Hippocampal formation (tissue), 2 donors: ENCODE measurements at places on chromosomes 5 and 9.

DNA sequence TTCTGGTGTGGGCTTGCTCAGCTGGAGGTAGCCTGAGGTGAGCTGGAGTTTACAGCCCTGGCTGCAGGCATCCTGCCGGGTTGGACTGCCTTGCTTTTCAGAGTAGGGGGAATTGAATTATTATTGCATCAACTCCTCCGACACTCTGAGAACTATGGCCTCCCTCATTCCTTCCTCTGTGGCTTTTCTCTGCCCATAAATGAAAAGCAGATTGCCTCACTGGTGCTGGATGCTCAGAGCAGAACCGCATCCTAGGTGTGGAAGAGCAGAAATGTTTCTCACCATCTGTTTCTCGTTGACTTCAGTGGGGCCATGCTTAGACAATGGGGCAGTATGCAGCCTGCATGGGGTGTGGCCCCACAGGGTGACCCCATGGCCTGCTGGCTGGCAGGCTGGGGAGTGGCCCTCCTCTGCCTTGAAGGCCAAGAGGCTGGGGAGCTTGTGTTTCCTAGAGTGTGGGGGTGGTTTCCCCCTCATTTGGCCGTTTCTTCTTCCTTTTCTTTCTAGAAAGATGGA is 27.3 kb upstream of the TGFBI start:
- DNase-seq, result no peak

DNA sequence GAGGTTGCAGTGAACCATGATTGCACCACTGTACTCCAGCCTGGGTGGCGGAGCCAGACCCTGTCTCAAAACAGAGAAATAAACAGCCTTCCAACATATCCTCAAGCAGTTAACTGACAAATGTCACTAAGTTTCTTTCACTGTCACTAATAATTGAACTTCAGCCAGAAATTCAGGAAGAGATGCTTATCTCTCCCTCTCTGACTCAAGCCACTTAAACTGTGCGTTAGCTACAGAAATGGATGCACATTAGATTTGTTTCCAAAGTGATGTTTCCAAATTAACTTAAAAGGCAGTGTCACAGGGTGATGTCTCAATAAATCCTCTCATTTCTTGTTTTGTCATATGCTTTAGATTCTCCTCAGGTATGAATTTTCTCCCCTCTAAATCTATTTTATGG is 164.9 kb downstream of the KDM4C start:
- DNase-seq, result no peak

- no peak for DNase-seq
Measured at GRCh38 chr9:119956111-119956510, 586.9 kb upstream of the BRINP1 start.

DNA sequence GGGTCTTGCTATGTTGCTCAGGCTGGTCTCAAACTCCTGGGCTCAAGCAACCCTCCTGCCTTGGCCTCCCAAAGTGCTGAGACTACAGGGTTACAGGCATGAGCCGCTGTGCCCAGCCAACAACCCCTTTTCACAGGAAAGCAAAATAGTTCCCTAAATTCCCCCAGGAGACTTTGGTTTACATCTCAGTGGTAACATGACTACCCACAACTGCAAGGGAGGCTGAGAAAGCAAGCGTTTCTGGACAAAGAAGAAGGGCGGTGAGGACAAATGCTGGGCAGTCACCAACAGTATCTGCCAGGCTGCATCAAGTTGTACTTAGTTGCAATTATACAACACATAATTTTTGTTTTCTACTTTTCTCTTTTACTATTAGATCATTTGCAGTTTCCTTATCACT is 7.4 kb upstream of the ADGRD2 start:
- no peak for DNase-seq

GRCh38 chr9:89096807-89097206 is 81.8 kb downstream of the SHC3 start:
- no peak for DNase-seq

GRCh38 chr9:91720751-91721705 is 229.0 kb downstream of the ROR2 start:
- no peak for DNase-seq

DNA sequence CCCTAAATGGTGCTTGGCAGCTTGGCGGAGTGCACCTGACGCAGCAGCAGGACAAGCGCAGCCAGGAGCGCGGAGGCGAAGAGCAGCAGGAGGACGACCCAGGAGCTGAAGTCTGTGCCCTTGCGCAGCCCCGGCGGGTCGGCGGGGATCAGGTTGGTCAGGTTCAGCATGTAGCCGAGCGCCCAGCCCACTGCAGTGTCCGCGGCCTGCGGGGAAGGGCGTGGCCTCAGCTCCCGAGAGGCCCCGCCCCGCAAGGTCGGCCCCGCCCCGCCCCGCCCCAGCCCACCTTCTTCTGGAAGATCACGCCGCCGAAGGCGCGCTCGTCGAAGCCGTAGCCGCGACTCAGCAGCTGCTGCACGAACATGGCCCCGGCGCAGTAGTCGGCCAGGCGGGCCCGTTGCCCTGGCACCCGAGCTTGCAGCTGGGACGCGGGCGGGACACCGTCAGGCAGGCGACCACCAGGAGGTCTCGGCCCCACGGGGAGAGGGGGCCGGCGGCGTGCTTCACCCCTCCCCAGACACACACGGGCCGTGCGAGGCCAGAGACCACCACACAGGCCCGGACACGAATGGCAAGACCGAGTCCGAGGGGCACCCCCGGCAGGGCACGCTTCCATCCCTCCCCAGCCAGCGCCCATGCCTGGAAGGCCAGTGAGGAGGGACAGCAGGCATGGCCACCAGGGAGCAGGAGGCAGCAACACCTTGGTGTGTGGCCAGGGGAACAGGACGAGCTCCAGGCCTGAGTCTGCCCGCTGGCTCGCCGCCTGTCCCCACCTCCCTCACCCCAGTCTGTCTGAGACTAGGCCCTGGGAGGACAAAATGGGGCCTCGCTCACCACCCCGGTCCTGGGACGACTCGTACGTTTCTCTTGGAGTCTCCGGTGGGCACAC is 2.9 kb upstream of the NPDC1 start:
- no peak for DNase-seq

DNA sequence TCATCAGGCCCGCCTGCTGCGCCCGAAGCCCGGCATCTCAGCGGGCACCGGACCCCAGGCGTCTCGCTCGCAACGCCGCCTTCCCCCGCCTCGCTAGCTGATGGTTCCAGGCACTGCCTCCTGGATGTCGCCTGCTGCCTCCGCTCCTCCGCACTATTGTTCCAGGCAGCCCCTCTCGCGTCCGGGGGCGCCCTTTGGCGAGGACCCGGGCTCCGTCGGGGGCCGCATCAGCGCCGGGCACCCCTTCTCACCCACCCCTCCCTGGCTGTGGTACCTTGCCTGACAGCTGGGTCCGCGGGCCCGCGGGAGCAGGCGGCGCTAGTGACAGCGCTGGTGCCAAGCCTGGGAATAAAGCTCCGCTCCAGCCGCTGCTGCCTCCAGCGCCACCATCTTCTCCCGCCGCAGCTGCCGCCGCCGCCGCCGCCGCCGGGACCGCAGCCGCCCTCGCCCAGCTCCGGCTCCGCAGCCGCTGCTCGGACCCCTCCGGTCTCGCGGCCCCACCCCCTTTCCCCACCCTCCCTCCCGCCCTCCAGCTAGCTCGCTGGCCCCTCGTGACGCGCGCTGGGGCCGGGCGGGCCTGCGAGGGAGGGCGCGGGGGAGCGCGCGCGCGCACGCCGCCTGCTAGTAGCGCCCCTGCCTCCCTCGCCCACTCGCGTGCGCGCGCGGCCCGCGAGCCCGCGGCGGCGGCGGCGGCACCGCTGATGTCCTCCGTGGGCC is at the start of gene APBA1:
Gene APBA1 (minus strand): TSS at position 493 of the 717 bp plus-strand sequence.
- DNase-seq, result peak; percentile 83
